ENCODE measurements at places on chromosomes 16 and 17.

DNA sequence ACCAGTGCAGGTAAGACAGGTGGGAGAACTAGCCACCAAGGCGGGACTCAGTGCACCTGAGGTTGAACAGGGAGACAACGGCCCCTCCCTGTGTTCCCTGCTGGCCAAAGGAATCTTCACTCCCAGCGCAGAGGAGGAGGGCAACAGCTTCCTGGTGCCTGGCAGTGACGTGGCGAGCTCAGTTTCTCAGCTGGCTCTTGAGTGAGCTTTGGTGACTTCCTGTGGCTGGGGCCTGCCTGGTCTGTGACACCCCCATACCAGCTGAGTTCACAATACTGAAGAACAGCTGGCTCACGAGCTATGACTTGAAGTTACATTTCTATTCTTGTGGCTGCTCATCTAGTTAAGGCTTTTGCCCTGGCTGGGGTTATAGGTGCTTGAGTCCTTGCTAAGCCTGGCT is 26.1 kb downstream of the WNT9B start:
- DNase-seq = no peak

- DNase-seq = no peak
Measured at GRCh38 chr17:79936641-79937381, 97.6 kb upstream of the CBX4 start.

DNA sequence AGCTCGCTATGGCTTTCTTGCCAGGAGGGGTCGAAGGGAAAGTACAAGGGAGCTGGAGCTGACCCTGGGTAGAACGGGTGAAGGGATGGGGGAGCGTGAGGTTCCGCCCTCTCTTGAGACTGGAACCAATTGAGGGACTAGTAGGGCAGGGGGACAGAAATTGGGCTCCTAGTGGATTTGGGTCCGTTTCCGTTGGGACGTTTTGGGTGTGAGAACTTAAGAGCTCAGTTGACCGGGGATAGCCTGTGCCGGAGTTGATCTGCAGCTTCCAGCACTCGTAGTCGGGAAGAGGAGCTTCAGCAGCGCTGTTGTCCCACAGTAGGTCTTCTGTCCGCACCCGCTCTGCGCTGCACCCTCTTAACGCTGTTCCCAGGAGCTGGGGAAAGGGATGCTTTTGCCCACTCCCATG is 481 bp downstream of the CNTROB start:
- DNase-seq = no peak

DNA sequence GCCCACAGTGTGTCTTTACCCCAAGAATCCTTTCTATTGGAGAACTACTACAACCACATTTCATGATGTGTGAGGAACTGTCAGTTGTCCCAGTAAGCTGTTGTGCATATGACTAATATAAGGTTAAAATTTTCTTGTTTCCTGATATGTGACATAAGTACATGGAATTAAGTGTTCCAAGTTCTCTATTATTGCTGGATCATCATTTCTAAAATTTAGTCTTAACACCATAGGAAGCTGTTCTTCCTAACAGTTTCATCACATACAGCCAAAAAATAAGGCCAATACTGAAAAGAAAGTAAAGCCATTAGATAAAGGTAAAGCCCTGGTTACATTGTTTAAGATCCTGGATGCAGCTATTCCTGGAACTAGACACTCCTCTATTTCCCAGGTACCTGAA is 620.9 kb upstream of the CDH8 start:
- no peak for DNase-seq

DNA sequence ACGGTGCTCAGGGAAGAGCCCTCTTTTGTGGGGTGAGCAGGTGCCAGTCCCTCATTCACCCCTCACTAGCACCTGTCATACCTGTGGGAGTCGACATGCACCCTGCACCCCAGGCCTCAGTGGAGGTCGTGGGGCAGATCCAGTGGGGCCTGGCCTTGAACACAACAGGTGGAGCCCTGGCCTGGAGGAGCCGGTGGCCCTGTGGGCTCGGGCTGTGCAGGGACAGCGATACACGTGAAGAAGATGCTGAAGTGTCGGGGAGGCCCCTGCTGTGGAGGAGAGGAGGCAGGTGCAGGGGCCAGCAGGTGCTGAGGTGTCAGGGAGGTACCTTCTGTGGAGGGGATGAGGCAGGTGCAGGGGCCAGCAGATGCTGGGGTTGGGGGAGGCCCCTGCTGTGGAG is 31.8 kb downstream of the ZNF750 start:
- no peak for DNase-seq

- DNase-seq = no peak
Measured at GRCh38 chr16:82987767-82988166, 361.0 kb downstream of the CDH13 start.

- no peak for DNase-seq
Measured at GRCh38 chr16:88927010-88927409, 50.0 kb downstream of the CBFA2T3 start.

All from dermis microvascular lymphatic vessel endothelial cell (primary cell).